ENCODE measurements at places on chromosomes 1 and 21.

DNA sequence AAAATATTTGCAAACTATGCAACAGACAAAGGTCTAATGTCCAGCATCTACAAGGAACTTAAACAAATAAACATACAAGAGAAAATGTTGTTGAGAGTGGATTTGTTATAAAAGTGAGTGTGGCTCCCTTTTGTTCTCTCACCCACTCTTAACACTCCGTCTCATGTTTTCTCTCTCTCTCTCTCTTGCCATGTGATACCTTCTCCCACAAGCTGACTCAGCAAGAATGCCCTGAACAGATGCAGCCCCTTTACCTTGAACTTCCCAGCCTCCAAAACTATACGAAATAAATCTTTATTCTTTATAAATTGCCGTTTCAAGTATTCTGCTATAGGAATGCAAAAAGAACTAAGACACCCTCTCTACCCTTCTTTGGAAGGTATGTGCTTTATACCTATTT lies 234.1 kb downstream of the ADGRL2 start:
- DNase-seq, result no peak

DNA sequence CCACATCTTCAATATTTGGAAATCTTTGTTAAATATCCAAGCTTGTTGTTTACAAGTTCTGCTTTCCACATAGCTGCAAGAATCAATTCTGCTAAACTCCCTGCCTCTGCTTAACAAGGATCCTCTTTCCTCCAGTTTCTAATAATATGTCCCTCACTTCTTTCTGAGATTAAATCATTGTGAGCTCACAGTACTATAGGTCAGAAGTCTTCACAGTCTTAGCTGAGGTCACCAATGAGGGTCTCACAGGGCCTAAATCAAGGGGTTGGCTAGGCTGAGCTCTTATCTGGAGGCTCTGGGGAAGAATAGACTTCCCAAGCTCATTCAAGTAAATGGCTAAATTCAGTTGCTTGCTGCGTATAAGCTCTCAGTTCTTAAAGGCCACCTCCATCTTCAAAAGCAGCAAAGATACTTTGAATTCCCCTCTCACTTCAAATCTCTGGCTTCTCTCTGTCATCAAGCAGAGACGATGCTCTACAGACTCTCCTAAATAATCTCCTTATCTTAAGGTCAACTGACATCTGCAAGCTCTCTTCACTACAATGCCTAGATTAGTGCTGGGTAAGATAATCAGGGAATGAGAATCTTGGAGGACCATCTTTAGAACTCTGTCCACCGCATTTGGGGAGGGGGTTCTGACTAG lies 175.3 kb downstream of the PLPPR4 start:
- no peak for DNase-seq

DNA sequence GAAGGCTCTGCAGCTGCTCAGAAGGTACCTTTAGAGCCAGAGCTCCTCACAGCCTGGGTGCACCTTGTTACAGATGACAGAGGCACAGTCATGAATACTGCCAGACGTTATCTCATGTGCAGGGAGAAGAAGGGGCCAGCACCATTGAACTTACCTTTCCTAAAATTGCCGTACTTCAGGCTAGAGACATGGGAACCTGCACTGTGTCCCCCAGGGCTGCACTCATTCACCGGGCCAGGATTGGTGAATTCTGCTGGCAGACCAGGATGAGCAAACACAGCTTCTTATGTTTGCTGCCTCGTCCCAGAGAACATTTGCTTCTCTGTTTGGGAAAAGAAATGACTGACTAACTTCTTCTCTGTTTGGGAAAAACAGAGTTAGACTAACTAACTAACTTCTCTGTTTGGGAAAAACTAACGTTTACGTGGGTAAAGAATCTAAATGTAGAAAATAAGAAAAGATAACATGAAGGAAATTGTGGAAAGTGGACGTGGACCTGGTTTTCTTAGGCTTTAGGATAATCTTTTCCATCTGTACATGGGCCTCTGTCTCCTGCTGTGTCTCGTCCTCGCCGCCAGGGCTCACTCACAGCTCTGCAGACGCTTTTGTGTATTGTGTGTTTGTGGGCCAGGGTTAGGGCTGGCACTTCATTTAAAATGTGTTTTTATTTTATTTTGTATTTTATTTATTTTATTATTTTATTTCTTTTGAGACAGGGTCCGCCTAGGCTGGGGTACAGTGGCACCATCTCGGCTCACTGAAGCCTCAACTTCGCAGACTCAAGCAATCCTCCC lies 9.9 kb downstream of the OBSCN start:
- DNase-seq, result no peak

DNA sequence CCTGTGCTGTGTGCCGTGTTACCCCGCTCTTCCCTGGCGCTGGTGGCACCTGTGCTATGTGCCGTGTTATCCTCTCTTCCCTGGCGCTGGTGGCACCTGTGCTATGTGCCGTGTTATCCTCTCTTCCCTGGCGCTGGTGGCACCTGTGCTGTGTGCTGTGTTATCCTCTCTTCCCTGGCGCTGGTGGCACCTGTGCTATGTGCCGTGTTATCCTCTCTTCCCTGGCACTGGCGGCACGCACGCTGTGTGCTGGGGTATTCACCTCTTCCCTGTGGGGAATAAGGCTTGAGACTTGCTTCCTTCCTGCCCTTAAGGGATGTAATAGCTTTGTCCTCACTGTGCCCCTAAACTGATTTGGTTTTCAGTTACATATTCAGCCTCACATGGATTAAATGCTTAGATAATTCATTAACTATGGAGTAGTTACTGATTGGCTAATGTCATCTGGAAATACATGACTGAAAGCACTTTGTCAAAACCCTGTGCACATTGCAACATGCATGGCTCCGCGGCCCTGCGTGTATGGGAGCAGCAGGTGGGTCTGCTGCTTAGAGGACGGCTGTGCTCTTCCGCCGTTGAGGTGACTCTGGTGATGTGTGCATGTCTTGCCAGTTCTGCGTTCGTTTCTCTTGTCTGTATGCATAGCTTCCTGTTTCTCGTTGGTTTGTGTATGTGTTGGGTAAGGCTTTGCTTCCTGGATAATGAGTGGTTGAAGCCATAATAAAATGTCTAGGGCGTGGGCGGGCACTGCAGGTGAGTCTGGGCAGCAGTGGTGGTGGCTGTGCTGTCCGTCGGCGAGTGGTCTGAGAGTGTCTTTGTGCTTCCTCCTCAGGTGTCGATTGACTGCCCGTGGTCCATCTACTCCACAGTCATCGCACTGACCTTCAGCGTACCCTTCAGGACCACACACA lies 17.9 kb upstream of the PWP2 start:
- no peak for DNase-seq

DNA sequence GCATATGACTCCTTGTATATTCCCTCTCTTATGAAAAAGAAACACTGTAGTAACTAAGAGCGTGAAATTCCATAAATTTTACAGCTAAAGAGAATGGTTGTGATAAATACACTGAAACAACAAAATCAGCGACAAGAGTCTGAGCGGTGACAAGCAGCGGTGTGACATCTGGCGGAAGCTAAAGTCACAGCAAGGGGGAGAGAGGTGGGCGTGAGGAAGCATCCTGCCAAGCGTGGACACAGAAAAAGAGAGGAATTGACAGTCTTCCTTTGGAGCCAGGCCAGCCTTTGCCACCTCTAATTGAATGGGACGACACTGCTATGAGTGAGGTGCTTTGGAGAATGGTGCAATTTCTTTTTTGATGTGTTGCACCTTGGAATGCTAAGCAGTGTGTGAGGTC lies 25.9 kb downstream of the PSMB2 start:
- DNase-seq, result no peak

DNA sequence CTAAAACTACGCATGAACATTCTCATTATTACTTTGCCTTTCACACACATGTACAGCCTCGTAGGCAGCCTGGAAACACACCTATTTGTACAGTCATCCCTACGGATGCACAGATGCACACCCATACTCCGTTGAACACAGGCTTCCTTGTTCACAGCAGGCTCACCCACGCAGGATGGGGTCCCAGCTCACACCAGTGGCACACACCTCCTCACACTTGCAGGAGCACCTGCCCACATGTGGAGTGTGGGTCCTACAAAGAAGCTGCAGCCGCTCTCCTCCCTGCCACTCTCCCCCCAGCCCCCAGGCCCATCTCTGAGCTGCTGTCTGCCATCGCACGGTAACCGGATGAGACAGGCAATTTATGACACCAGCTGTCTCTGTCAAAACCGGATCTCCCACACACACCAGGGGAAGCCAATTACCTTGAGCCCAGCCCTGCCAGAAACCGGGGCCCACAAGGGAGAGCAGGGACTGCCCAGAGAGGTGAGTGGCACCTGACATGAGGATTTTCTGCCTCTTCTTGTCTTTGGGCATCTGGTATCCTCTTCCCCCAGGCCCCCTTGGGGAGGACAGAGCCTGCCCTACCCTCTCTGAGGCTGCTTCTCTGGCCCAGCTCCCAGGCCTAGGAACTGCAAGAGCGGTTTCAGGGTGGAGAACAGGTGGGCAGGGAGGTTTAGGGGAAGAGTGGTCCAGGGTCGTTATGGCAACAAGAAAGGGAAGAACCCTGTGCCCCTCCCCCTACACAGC lies 175.4 kb downstream of the IGSF21 start:
- DNase-seq, result no peak

DNA sequence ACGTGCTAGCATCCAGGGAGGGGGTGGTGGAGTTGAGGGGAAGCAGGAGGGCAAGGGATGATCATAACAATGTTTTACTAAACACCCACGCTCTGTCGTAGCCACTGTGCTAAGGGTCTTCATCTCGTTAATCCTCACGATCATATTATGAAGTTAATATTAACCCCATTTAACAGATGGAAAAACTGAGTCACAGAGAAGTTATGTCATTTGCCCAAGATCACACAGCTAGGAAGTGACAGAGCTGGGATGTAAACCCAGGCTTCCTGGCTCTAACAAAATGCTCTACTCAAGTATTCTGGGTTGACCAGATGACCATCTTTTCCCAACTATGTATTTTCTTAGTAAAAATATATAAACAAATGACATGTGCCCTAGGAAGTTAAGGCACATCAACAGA lies 88.7 kb downstream of the TAS1R2 start:
- DNase-seq, result no peak

GRCh38 chr1:112788054-112788453 lies 72.9 kb upstream of the PPM1J start:
- DNase-seq, result no peak

- DNase-seq, result no peak
Measured at GRCh38 chr1:201559679-201560162, 20.8 kb downstream of the NAV1 start.

Data from astrocyte of the cerebellum (primary cell).